Activated naive CD4-positive, alpha-beta T cell treated with anti-CD3 and anti-CD28 coated beads for 36 hours (primary cell): ENCODE measurements at places on chromosomes 6 and 20.

DNA sequence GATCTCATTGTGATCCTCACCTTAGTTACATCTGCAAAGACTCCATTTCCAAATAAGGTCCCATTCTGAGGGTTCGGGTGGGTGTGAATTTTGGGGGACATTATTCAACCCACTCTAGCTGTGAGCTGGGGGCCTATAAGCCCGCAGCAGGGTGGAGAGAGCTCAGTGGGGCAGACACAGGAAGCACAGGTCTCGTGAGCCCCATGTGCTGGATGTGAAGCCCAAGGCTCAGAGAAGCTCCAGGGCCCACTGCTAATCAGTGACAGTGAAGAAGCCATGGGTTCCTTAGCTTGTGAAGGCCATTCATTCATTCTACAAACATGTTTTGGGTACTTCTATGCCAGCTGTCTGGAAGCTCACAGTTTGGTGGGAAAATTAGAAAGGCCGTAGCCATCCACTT, 47.5 kb downstream of the CHMP4B start:
- no peak for DNase-seq

DNA sequence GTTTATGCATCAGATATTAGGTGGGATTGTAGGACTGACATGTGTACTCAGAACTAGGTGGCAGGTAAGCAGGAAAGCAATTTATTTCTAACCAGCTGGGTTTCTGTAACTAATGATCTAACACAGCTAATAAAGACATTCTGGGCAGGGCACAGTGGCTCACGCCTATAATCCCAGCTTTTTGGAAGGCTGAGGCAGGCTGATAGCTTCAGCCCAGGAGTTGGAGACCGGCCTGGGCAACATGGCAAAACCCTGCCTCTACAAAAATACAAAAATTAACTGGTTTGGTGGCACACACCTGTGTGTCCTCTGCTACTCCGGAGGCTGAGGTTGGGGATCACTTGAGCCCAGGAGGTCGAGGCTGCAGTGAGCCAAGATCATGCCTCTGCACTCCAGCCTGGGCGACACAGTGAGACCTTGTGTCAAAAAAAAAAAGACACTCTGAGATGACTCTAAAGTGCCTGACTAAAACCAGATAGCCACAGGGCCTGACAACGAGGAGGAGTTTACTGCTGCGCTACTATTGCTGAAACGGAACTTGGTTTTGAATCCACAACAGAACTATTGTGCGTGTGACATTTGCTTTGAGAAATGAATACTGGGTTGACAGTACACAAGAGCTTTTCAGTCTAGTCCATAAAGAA, 29.2 kb upstream of the CEP85L start:
- DNase-seq: peak; percentile 67

GRCh38 chr20:50844430-50845100, 49.7 kb downstream of the BCAS4 start:
- peak; percentile 57 for DNase-seq

GRCh38 chr6:39419607-39420006, 97.1 kb upstream of the KCNK16 start:
- no peak for DNase-seq

- DNase-seq: no peak
These were observed 9.2 kb upstream of the ZNF831 start for GRCh38 chr20:59154317-59155013.

DNA sequence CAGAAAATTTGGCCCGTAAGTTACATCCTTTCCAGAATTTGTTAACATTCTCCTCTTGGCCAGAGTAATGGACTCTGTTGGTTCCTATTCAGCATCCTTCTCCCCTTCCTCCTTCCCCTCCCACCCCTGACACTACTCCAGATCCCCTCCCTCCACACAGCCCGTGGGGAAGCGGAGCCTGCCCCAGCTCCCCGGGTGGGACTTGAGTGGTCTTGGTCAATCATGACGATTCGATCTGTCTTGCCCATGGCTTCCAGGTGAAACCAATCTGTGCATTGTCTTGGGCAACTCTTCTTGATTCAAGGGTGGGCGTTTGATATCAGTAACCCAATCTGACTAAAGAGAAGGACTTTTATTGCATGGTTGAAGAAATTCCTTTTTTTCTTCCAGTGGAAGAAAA, 143.9 kb downstream of the ANKRD60 start:
- no peak for DNase-seq
